Stimulated activated CD4-positive, alpha-beta T cell treated with anti-CD3 and anti-CD28 coated beads, Interleukin-15, amount 100 ng/mL, for 24 hours (primary cell): ENCODE measurements at places on chromosomes 11 and 22.

- no peak for DNase-seq
Measured at GRCh38 chr22:39466228-39467006, 9.6 kb downstream of the MGAT3 start.

GRCh38 chr11:18105086-18105801, 638 bp downstream of the SAAL1 start:
- DNase-seq = no peak

GRCh38 chr22:45722006-45722405, 50.4 kb downstream of the ATXN10 start:
- no peak for DNase-seq

DNA sequence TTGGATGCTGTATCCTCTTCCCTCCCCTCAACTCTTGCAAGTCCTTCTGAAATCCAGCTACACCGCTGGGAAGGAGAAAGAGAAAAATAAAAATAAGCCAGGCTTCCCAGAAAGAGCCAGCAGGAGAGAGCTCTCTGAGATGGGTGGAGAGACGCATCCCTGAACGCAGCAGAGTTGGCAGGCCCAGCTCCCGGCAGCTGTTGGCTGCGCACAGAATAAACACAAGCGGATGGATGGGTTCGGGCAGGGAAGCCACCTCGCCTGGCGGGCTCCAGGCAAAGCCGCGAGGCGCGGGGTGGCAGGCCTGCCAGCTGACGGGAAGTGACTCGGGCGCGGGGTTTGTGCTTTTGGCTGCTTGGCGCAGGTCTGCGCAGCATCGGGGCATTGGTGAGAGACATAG, 537.7 kb downstream of the MIAT start:
- DNase-seq = no peak

GRCh38 chr11:37817727-37818270, 1219.8 kb upstream of the RAG2 start:
- no peak for DNase-seq

- DNase-seq = peak; percentile 72
Measured at GRCh38 chr11:111982019-111982464, 43.2 kb upstream of the DLAT start.

- DNase-seq = no peak
Measured at GRCh38 chr11:132901638-132902471, 630.4 kb downstream of the OPCML start.

- DNase-seq = no peak
Measured at GRCh38 chr11:19101796-19102520, 15.0 kb upstream of the ZDHHC13 start.

DNA sequence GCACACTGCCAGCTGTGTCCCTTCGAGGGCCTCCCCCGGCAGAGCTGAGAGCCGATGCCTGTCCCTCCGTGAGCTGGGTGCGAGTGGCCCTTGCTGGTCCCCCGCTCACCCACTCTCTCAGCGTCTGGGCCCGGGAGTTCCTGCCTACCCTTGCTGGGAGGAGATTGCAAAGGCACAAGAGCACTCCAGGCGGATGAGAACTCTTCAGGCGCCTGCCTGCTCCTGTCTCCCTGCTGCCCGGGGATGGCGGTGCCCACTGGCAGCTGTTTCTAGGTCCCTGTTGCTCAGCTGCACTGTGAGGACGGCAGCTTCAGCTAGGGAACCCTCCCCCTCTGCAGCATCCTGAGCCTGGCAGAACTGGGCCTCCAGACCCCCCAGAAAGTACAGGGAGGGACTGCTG, 61.1 kb downstream of the FLRT1 start:
- no peak for DNase-seq

DNA sequence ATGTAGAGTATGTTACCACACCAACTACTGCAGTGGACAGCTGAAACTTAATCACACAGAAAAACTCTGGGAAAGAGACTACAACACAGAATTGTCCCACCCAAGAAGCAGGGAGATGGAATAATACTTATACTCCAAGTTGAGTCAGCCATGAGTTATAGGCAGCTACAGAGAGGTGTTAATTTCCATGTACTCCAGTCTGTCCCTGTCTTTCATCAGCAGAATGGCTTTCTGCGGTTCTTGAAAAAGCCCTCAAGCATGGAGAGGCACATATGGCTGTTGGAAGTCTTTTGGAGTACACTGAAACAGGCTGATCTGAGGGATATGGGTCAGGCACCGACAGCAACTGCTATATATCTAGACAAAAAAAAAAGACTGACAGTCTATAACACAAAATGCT, 219.5 kb downstream of the DLG2 start:
- DNase-seq = no peak

- no peak for DNase-seq
Measured at GRCh38 chr11:134837166-134837886, 425.3 kb upstream of the B3GAT1 start.

DNA sequence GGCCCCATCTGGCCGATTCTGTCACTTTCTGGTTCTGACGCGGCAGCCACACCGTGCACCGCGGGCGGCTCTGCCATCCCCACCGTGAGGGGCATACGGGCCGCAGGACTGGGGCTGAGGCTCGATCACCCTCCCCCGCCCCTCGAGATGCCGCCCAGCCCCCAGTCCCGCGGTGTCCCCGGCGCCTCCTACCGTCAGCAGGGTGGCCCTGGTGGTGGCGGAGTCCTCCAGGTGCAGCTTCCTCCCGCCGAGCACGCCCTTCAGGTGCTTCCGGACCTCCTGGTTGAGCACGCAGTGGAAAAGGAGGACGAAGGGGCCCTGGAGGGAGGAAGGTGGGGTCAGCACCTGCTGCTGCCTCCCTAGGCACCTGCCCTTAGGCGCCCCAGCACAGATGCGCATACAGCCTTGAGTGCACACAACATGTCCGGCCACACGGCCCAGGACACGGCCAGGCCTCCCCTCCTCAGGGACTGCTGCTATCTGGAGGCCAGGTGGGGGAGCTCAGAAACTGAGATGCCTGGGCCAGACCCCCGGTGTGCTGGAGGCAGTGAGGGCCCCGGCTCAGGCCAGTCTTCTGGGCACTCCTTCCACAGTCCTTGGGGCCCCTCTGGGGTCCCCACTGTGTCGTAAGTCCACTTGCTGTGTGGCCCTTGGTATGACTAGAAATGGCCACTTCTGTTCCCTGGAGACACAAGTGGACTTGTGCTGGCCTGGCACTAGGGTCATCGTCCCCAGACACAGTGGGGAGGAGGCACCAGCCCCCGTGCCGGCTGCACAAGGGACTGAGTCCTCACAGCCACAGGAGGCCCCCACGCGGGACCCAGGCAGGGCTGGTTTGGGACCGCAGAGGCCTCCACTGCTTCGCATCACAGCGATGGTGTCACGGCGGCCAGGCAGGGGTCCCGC, 31.5 kb downstream of the TRMU start:
- no peak for DNase-seq

- no peak for DNase-seq
Measured at GRCh38 chr11:10592331-10592730, 23.9 kb upstream of the LYVE1 start.

DNA sequence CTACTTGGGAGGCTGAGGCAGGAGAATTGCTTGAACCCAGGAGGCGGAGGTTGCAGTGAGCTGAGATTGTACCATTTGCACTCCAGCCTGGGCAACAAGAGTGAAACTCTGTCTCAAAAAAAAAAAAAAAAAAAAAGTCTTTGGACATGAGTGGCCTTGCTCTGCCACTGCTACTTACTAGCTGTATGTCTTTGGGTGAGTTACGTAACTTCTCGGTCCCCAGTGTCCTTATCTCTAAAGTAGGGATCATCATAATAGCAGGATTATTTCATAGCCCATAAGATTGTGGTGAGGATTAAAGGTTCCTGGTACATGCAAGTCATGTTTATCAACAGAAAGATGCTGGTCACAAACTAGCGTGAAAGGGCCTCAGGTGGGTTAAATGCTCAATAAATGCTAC, 53.9 kb upstream of the HEPHL1 start:
- no peak for DNase-seq

DNA sequence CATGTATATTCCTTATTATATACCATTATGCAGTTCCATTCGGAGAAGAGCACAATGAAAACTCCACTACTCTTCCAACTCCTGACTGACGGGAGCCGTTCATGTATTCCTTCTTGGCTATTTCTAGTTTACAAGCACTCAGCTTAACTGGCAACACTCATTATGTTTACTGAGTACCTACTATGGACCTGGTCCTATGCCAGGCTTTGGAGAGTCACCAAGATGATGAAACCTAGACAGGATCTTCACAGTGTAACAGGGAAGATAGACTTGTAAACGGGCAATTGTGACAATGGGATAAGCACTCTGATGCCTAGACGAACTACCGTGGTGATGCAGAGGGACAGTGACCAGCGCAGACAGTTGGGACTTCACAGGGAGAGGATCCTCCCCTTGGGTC, 22.3 kb upstream of the ST3GAL4 start:
- no peak for DNase-seq

GRCh38 chr22:48974443-48975315, 853.0 kb downstream of the BRD1 start:
- DNase-seq = no peak

GRCh38 chr22:19062943-19063308, 59.3 kb downstream of the DGCR2 start:
- no peak for DNase-seq

- no peak for DNase-seq
Measured at GRCh38 chr22:18119409-18120110, 9.0 kb downstream of the TUBA8 start.

DNA sequence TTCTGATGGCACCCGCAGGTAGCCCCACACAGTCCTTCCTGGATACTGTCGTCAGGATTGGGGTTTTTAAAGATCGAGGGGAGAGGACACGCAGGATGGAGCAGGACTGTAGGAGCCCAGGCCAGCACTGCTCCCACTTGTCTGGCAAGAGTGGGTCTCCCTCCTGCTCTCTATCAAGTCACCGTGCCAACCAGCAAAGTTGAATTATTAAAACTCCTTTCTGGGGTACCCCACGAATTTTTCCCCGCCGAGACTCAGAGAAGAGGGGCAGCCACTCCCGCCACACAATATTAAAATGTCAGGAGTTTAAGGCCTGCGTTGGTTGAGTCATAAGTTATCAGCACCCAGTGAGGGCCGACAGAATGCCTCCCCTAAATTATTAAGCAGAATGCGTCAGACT, 10.1 kb downstream of the LMO1 start:
- DNase-seq = no peak

- no peak for DNase-seq
Measured at GRCh38 chr11:123608371-123608770, 46.1 kb downstream of the SCN3B start.

DNA sequence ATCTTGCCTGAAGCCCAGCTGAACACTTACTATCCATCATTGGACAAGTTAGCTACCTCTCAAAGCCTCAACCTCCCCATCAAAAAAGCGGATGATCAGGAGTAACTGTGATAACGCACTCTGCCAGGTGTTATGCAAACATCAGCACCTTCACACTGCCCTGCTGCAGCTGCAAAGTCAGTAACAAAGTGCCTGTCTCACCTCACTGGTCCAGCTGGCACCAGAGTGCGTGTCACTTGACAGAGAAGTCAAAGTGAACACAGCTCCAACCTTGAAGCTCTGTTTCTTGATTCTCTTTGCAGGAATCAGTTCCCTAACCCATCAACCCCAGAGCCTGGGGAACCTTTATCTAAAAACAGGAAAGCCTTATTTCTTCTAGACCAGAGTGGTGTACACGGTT, 413.6 kb downstream of the CTTN start:
- DNase-seq = no peak

- DNase-seq = no peak
Measured at GRCh38 chr22:22218302-22218701, 26.3 kb upstream of the VPREB1 start.

GRCh38 chr11:104873252-104873651, 25.0 kb downstream of the CASP12 start:
- DNase-seq = peak; percentile 24

DNA sequence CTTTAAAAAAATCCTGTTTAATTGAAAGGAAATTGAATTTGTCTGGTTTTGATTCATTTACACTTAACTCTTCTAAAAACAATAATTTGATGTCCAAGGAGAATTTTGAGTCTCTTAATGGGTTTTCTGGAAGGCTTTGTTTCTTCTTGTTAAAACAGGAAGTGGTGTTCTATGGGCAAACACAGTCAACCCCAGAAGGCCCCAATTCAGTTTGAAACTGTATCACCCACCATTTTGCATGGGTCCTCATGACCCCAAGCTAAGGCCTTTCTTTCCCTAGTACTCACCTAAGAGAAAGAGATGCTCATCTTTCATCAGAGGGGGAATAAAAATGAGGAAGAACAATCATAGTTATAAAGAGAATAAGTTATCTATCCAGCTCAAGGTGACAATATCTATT, 10.6 kb downstream of the FLI1 start:
- no peak for DNase-seq

GRCh38 chr11:117456027-117456720, 128.5 kb downstream of the CEP164 start:
- peak; percentile 55 for DNase-seq

GRCh38 chr11:38547462-38547861, 1949.4 kb upstream of the RAG2 start:
- no peak for DNase-seq

DNA sequence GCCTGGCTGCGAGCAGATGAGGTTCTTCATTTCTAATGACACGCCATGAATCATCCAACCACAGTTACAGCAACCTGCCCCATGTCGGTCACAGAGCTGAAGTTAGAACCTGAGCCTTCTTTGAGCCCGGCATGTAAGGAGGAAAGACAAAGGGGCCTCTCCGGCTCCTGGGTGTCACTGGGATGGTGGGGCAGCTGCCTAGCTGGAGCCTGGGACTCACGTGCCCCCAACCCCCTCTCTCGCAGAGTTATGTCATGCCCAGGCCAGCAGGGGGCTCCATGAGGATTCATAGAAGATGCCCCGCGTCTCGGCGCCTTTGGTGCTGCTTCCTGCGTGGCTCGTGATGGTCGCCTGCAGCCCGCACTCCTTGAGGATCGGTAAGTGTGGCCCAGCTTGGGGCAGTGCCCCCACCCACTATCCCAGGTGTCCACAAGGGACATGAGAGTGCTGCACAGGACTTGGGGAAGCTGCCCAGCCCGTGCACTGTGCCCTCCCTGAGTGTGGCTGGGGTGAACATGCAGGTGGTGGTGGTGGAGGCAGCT, 148.5 kb downstream of the GRIK4 start:
- DNase-seq = peak; percentile 45

GRCh38 chr11:85811624-85812023, 683 bp upstream of the SYTL2 start:
- no peak for DNase-seq
